Kidney glomerular epithelial cell (primary cell): ENCODE measurements at places on chromosomes 4 and X.

DNA sequence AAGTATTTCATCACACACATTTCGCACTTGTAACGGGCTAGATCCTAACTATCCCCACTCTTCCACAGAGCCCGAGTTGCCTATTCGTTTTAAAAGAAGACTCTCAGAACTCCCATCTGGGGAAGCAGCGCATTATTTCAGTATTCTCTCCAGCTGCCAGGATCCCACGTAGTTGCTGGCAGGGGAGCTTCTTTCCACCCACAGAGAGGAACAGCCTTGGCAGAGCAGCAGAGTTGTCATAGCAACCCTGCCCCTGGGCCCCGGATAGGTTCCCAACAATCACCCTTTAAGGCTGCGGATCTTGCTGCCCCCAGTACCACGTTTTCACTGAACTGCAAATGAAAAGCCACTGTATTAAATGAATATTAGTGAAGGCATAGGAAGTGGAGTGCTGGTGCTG lies 106.7 kb downstream of the GPM6A start:
- DNase-seq, result no peak

GRCh38 chr4:169225058-169225751 lies 45.6 kb downstream of the SH3RF1 start:
- peak; percentile 96 for DNase-seq

GRCh38 chr4:186144198-186144945 lies 39.9 kb downstream of the FAM149A start:
- peak; percentile 30 for DNase-seq

DNA sequence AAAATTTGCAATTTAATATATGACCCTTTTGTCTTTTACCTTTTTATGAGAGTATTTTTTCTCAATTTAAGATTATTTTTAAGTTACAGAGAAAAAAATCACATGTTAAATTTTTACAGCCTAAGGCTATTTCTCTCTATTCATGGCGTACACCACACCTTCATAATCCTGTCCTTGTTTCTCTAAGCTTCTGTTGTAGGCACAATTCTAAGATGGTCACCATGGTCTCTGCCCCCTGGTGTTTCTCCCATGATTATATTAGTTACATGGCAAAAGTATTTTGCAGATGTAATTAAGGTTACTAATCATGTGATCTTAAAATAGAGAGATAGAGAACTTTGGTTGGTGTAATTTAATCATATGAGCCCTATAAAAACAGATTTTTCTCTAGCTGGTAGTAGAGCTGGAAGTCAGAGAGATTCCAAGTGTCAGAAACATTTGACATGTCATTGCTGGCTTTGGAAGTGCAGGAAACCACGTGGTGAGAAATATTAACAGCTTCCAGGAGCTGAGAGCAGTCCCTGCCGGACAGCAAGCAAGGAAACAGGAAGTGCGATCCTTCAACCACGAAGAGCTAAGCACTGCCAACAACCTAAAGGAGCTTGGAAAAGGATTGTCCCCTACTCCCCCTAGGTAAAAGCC lies 89.8 kb downstream of the EIF4E start:
- DNase-seq, result peak; percentile 59

DNA sequence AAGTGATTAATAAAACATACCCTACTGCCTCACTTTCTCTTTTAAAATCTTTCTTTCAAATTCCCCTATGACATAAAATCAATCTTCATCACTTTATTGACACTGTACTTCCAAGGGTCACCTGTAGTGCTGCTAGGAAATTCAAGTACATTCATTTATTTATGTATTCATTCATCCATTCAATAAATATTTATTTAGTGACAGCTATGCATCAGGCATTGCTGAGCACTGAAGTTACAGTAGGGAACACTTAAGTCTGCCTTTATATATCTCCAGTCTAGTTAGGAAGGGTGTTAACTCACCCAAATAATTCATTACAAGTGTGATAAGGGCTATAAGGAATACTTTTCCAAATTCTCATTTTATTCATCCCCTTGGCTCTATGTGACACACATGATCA lies 2.3 kb downstream of the SYTL5 start:
- DNase-seq, result no peak

GRCh38 chr4:56772134-56772533 lies 49.4 kb downstream of the SPINK2 start:
- no peak for DNase-seq

- DNase-seq, result no peak
These were observed 34.0 kb upstream of the RASGEF1B start for GRCh38 chr4:81505726-81506125.

DNA sequence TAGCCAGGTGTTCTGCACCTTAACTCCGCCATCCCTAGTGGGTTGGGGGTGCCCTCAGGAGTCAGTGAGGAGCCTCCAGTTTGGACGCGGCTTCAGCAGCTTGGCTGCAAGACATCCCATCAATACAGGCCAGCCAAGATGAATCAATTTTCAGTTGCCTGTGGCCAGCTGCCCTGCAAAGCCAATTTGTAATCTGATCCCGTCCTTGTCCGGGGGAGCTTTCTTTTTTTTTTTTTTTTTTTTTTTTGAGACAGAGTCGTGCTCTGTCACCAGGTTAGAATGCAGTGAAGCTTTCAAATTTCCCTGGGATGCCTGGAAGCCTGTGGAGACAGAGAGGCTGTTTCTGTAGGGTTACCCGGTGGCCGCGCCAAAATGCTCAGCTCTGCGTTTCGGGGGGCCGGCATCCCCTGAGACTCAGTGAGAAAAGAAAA lies 192.5 kb downstream of the ASMT start:
- DNase-seq, result no peak

- DNase-seq, result no peak
These were observed 224.2 kb downstream of the RCHY1 start for GRCh38 chr4:75289914-75290582.

- no peak for DNase-seq
These were observed 399.7 kb downstream of the PABPC4L start for GRCh38 chr4:133801883-133802282.

GRCh38 chr4:116942315-116942714 lies 143.1 kb downstream of the TRAM1L1 start:
- DNase-seq, result no peak

DNA sequence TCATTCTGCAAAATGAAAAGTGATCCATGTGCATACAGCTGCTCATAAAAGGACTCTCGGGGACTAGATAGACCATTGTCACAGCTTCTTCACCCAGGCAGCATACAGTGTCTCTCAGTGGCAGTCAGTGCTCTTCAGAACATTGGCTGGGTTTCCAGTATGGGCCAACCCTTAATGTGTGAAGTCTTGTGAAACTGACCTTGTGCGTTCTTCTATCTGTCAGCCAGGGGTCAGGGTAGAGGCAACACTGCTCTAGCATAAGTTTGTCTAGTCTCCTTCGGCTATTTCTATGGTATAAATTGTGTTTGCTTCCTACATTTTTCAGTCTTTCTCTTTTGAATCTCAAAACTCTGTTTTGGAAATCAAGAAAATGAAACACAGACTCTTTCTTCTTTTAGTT lies 37.0 kb upstream of the SMIM31 start:
- DNase-seq, result no peak

DNA sequence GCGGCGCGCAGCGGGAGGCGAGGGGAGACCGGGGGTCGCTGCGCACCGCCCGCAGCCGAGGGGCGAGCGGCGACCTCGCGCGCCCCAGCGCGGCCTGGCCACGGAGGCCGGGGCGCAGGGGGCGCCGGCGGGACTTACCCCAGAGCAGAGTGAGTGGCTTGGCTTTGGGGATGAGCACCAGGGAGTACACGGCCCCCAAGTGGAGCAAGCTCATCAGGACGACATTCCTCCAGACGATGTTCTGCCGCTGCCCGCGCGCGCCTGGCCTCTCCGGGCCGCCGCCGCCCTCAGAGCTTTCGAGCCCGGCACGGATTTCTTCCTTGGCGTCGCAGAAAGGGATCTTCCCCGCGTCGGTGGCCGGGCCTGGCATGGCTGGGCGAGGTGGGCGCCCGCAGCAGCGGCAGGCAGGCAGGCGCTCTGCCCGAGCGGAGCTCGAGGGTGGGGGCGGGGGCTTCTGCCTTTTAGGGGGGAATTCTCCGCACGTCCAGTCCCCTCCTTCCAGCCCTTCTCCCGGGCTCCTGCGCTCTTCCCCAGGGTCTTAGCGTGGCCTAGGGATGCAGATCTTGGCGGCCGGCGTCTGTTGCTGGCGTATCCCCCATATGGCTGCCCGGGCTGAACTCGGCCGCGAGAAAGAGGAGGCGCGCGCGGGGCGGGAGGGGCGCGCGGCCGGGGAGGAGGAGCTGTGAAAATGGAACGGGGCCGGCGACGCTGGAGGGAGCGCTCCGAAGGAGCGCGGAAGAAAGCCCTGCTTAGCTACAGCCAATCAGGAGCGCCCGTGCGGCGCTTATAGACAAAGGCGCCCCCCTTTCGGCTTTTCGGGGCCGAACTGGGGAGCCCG lies at the start of gene SCD5:
Gene SCD5, minus strand, starts transcription at position 629 of the 838 bp plus-strand sequence. Its CDS starts 259 bp downstream, at position 370.
- DNase-seq, result peak; percentile 29

GRCh38 chr4:165784672-165785071 lies 88.4 kb upstream of the TLL1 start:
- no peak for DNase-seq

- DNase-seq, result no peak
These were observed 624.6 kb upstream of the TECRL start for GRCh38 chr4:65033899-65034298.

DNA sequence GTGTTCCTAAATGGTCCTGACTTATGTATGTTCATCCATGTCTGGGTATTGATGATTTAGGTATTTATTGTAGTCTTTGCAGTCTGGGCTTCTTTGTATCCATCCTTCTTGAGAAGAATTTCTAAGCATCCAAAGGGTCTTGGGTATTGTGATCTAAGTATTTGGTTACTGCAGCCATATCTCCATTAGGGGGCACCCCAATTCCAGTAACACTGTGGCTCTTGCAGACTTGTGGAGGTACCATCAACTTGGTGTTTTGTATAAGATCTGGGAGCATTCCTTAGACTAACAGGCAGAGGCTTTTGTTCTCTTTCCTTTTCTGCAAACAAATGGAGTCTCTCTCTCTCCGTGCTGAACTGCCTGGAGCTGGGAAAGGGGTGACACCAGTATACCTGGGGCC lies 113.7 kb upstream of the NEXMIF start:
- no peak for DNase-seq

DNA sequence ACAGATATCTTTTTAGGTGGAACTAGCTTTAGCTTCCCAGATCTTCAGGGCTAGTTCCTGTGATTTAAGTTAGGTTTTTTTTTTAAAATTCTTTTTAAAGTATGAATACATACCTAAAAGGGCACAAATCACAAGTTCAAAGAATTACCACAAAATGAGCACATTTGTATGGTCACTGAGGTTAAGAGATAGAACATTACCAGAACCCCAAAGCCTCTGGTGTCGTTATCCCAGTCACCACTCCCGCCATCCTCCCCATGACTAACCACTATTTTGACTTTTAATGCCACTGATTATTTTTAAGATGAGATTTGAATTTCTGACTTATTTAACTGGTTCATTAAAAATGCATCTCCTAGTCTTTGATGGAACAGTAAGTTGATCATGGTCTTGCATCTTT lies 5.4 kb downstream of the PGK1 start:
- DNase-seq, result no peak

DNA sequence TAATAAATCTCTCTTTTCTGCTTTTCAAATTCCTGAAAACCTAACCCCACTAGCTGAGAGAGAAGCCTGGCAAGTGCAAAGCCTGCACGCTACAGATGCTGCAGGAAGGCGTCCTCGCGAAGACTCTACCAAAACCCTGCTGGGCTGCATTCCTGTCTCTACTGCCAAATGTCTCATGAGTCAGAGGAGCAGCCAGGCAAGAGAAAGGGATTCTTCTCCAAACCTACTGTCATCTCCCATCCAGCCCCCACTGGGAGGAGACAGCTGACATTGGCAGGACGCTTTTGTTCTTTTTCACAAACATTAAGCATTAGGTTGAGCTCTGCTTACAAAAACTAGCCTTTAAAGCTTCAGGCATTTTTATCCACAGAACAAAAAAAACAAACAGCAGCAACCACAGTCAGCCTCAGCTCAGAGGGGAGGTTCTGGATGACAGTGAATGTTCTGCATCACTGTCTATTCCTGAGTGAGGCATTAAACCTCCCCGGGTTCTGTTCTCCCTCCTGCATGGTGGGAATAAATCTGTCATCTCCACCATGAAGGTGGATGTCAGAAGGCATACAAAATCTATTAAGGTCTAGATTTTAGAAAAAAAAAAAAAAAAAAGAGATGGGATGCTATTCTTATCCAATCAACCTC lies 18.0 kb downstream of the CRMP1 start:
- no peak for DNase-seq

DNA sequence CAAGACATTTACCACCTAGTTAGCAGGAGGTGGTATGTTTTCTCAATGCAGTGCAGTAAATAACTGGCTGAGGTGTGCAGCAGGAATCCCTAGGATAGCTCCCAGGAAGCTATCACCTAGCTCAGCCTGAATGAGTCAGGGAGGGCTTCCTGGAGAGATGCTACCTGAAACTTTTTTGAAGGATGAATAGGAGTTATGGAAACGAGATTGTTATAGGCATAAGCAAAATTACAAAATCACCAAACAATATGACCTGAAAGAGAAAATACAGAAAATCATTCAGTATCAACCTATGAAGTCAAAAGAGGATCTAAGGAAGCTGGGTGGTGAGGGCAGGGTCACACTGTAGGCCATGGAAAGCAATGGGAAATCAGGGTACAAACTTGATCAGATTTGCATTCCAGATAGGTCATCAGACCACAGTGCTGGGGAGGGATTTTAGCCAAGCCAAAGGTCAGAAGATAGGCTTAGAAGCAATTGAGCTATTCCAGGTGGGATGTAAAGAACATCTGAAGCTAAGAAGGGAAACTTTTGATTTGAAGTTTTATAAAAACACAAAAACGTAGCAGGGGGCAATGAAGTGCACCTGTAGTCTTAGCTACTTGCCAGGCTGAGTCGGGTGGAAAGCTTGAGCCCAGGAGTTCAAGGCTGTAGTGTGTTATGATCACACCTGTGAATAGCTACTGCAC lies 11.3 kb downstream of the AREG start:
- no peak for DNase-seq

DNA sequence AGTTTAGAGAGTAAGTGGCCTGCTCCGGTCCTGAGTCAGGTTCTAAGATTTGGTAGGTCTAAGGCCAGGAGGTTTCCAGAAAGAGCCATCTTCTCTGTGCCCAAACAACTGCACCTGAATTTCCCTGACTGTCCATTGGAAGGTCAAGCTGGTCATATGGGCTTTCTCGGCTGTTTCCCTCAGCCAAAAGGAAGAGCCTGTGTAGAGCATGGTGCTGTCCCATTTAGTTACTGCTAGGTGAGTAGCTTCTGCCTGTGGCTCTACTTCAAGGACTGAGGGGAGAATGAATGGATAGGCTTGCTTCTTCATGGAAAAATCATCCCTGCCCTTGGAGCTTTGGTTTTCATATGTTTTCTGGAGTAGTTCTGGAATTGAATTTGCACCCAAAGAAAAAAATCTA lies 33.7 kb downstream of the NHSL2 start:
- DNase-seq, result no peak
